Left lung (tissue), 14 donors: ENCODE measurements at places on chromosomes 12 and 14. TPM values are rescaled to one million over a fixed set of nuclear protein-coding genes. Genes with fewer than 3 reads are reported as not detected.
A peak's percentile ranks its signal among the peaks of the same experiment; 100 is the strongest.

- DNase-seq = no peak
These were observed 91.4 kb upstream of the FLRT2 start for GRCh38 chr14:85438481-85438942.

- DNase-seq = no peak
These were observed 3.9 kb downstream of the FLRT2 start for GRCh38 chr14:85533861-85534291.

DNA sequence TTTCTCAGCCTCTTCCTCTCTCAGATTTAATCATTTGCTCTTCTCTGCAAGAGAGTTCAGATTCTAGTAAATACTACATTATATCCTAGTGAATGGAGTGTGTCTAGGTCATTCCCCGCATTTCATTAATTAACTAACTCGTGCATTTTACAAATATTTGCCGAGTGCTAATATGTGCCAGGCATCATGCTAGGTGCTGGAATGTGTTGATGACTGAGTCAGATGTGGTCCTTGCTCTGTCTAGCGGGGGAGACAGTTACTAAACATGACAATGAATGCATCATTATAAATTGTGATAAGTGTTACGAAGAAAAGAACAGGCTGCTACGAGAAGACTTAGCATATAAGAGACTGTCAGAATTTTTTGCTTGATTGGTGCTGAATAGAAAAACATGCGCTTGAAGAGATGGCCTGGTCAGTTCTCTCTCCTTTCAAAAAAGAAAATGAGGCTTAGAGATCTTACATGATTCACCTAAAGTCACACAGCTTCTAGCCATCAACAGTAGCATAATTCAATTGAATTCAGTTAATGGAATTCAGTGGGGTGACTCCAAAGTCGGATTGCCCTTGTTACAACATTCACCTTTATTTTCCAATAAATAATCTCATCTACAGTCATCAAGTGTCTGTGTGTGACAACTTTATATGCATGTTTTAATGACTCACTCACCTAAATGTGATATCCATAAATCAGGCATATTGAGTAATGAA, 48.7 kb upstream of the MAX start:
- DNase-seq = no peak

- peak; percentile 90 for DNase-seq
These were observed 18.2 kb upstream of the SUSD6 start for GRCh38 chr14:69593018-69593677.

DNA sequence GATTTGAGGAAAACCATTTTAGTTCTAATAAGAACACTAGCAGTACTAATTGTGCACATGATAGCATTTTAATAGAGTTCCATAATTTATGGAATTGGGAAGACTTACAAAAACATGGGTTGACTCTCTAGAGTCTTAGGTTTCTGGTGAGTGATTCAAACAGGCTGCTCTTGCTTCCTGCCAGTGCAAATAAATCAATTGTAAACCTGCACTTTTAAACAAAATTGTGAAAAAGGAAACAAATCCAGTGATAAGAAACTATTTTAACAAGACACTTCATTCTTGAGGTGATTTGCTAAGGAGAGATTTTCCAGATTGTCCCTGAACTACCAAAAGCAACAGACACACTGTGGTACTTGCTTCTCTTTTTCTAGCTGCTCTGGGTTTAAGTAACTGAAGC, 112.2 kb downstream of the CACNA1C start:
- no peak for DNase-seq

GRCh38 chr14:95887351-95887750, 10.7 kb downstream of the TUNAR start:
- DNase-seq = no peak

DNA sequence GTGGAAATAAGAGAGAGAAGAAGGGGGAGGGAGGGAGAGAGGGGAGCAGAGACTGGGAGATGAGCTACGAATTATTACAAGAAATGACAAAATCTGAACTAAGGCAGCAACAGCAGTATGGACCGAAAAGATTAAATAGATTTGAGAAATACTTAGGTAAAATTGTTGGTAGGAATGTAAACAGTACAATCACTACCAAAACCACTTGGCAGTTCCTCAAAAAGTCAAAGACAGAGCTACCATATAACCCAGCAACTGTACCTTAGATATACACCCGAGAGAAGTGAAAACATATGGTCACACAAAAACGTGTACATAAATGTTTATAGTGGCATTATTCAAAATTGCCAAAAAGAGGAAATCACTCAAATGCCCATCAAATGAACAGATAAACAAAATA, 14.1 kb downstream of the KRAS start:
- no peak for DNase-seq

- DNase-seq = no peak
These were observed 26.1 kb downstream of the DTX1 start for GRCh38 chr12:113082486-113083148.

DNA sequence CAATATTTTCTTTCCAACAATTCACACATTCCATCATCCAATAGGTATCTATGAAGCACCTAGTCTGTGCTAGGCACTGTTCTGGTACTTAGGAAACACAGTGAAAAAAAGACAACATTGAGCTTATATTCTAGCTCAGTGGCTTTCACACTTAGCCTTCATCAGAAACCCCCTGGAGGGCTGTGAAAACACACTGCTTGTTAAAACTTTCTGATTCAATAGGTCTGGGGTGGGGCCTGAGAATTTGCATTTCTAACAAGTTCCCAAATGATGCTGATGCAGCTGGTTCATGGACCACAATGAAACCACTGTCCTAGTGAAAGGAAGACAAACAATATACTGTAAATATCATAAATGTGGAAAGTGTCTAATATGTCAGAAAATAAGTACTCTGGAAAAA, 5.9 kb downstream of the VTI1B start:
- no peak for DNase-seq

- peak; percentile 43 for DNase-seq
These were observed 74.9 kb downstream of the CRADD start for GRCh38 chr12:93751864-93752610.

DNA sequence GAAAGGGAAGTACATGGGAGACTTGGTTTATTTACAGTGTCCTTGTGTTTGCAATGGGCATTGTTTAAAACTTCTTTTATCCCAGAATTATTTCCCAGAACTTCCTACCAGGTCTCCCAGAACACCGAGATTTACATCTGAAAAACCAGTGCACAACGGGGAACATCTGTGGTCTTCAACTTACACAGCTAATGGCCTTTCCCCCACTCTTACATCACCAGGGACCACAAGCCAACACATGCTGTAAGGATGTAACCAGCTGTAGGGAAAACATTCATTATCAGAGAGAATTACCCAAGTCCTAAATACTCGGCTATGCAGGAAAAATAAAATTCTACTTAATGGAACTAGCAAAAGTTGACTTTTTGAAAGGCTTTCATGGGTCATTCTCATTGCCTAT, 267.6 kb downstream of the DUSP6 start:
- no peak for DNase-seq

DNA sequence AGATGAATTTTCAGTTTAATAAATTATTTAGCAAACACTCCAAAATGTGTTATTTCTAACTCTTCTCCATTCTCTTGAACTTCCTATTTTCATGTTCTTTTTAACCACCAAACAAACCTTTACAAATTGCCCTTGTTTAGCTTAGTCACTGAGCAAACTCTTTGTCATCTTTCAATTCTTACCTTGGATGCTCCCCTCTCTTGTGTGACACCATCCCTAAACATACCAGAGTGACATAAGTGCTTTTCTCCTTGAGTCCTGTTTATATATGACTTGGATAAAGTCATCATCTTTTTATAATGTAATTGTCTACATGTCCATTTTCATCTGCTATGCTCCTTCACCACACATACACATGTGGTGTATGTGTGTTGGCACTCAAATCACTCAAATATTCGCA, 3.4 kb upstream of the TMEM19 start:
- DNase-seq = no peak

DNA sequence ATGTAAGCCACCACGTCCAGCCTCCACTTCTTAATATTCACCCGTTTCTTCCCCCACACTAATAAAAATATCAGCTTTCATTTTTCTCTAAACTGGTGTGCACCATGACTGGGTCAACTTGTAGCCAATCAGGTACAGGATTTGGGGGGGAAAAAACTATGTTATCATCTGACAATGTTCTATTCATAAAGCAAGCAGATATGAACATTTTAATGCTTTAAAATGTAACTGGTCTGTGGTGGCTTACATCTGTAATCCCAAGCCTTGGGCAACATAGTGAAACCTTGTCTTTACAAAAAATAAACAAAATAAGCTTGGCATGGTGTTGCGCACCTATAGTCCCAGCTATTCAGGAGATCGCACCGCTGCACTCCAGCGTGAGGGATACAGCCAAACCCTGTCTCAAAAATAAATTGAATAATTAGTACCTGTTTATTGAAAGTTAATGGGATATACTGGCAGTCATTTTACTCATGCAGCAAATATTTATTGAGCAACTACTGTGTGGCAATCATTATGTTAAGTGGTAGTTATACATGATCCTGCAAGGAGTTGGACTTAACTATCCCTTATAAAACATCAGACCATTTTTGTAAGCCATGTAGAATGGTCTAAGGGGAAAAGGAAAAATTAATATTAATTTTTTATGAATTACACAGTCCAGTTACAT, 15.3 kb upstream of the ITPR2 start:
- no peak for DNase-seq

DNA sequence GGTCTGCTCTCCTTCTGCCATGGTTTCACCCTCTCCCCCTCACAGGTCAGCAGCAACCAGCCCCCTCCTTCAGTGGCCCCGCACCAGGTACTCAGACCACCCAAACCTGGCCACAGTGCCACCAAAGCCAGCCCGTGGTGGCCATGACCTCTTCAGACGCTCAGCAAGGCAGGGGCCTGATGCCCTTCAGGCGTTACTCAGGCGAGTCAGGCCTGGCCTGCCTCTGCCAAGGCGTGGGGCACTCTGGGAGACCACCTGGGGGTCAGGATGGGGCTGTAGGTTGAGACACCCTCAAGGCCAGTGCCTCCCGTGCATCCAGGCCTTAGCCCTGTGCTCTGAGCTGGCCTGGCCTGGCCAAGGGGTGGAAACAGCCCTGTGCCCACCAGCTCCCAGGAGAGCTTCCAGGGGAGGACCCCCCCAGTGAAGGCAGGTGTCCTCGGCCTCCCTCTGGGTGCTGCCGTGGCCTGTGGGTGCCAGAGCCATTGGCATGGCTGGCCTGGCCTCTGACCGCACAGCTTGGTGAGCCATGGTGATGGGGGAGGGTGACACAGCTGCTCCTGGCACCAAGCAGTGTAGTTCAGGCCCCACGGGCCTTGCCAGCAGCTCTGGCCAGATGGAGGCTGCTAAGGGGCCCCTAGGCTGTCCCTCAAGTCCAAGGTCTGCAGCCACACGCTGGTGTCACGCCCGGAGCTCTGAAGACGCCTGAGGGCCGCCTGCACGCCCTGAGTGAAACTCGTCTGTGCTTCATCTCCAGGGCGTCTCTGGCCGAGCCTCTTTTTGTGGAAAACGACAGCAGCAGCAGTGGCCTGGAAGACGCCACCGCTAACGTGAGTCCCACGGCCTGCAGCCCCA, 15.1 kb downstream of the XRCC3 start:
- DNase-seq = peak; percentile 67

- DNase-seq = no peak
These were observed 143.4 kb downstream of the SLC8A3 start for GRCh38 chr14:70045310-70045709.

- no peak for DNase-seq
These were observed 51.4 kb upstream of the TMTC2 start for GRCh38 chr12:82635263-82635662.

DNA sequence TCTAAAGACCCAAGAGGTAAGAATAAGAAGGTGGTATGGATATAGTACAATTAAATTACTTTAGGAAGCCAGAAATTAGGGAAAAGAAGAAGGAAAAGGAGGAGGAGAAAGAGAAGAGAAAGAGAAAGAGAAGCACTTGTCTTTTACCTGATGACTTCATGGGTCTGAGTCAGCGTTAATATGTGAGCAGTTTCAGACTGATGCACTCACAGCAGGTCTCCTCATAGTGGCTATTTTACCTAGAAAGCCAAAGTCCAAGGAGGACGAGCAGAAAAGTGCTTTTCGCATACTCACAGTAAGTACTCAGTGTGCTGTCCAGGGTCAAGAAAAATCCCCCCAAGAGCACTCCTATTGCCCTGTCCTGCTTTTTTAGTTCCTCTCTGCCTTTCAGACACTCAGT, 222.1 kb downstream of the C12orf42 start:
- no peak for DNase-seq

The STYK1 gene
- total RNA-seq = 1.4 TPM

The ZNF385A gene
- 18.1 TPM for total RNA-seq

The SYT1 gene
- total RNA-seq = 1.5 TPM

The OTX2 gene
- total RNA-seq = not detected

The TEAD4 gene
- total RNA-seq = 34.1 TPM

The CCDC196 gene
- not detected for total RNA-seq

The AMHR2 gene
- 0.18 TPM for total RNA-seq

The FGF6 gene
- total RNA-seq = not detected

The SIX6 gene
- not detected for total RNA-seq

The WIF1 gene
- total RNA-seq = 78.1 TPM

The ALG10B gene
- total RNA-seq = 9.3 TPM

The CCDC38 gene
- not detected for total RNA-seq

The TRIM9 gene
- 0.47 TPM for total RNA-seq

The POTEG gene
- not detected for total RNA-seq
